ENCODE measurements at places on chromosomes 1 and 21. TPM values are rescaled to one million over a fixed set of nuclear protein-coding genes. Genes with fewer than 3 reads are reported as not detected.

Gene MYOM3
- 1.2 TPM for total RNA-seq

Gene RNF186
- not detected for total RNA-seq

Gene RXFP4
- not detected for total RNA-seq

Gene PKLR
- total RNA-seq = not detected

Gene KRTAP13-2
- total RNA-seq = not detected

Gene PRAMEF13
- total RNA-seq = not detected

Gene RPTN
- total RNA-seq = not detected

Gene NBPF4
- not detected for total RNA-seq

Gene HSD3B2
- total RNA-seq = 9.9 TPM

All from ascending aorta (tissue), 2 donors.